ENCODE measurements at places on chromosomes 4 and X.

DNA sequence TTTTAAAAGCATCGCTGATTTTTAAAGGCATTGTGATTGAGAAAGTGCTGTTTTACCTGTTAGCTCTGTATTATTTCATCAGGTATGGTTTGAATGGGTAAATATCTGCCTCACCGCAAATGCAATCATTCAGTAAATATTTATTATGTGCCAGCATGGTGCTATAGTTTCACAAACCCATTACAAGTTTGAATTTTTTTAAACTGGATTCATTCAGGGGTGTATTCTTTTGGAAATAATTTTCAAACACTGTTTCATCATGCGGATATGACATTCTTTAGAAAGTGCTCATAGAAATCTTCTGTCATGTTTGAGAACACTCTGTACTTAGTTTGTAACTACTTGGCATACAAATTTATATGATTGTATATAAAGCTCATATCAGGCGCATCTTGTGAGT, 37.2 kb downstream of the LIMCH1 start:
- no peak for DNase-seq

- no peak for DNase-seq
Measured at GRCh38 chrX:20515841-20516461, 249.2 kb upstream of the RPS6KA3 start.

DNA sequence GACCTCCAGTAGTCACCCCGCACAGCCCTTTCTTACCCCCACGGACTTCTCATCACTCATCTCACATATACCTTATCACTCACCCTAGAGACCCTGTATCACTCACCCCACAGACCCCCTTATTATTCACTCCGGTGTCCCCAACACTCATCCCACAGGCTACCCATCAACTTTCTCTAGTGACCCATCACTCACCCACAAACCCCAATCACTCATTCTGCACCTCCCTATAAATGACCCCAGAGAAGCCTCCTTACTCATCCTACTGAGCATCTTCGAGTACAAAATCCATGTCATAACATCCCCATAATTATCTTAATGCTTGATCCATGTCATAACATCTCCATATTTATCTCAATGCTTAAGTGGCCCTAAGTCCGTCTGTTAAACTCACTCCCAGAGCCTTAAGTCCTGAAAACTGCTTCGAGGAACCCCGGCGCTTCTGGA, 934 bp downstream of the ZNF41 start:
- DNase-seq = no peak

DNA sequence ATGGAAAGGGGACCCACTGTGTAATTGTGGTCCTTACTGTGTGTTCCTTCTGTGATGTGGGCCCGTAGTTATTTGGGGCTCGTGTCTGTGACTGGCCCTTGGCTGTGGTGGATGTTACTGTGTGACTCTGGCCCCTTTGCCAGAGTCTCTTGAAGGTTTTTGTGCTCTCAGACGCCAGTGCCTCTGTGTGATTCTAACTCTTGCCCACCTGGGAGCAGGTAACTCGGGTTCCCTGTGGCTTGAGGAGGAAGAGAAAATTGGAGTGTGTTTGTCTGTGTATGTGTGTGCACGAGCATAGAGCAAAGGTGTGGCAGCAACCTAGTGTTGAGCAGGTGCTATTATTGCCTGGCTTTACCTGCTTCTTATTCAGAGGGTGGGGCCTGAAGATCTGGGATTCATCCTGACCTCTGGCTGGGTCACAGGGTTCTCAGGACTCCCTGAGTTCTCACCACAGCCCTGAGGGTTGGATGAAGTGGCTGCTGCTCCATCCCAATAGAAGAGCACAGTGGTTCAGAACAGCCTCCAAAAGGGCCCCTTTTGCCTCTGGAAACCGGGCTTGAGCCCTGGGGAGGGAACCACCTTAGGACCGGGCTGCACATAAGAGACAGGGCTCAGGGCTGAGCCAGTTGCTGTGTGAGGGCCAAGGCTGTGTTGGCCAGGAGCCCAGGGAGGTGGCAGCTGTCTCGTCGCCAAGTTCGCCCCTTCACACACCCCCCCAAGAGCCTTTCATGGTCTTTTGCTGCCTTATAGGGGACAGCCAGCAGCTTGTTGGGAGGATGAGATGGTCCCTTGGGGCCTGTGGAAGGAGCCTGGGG, 1.3 kb downstream of the RBM10 start:
- DNase-seq = no peak

- DNase-seq = no peak
Measured at GRCh38 chr4:14091966-14092365, 464.4 kb upstream of the BOD1L1 start.

- DNase-seq = no peak
Measured at GRCh38 chr4:154566639-154567204, 3.9 kb downstream of the FGB start.

GRCh38 chrX:129714581-129714980, 24.2 kb upstream of the XPNPEP2 start:
- DNase-seq = no peak

GRCh38 chrX:139802048-139802447, 94.1 kb upstream of the MCF2 start:
- no peak for DNase-seq

- no peak for DNase-seq
Measured at GRCh38 chrX:110267874-110268273, 50.0 kb downstream of the AMMECR1 start.

DNA sequence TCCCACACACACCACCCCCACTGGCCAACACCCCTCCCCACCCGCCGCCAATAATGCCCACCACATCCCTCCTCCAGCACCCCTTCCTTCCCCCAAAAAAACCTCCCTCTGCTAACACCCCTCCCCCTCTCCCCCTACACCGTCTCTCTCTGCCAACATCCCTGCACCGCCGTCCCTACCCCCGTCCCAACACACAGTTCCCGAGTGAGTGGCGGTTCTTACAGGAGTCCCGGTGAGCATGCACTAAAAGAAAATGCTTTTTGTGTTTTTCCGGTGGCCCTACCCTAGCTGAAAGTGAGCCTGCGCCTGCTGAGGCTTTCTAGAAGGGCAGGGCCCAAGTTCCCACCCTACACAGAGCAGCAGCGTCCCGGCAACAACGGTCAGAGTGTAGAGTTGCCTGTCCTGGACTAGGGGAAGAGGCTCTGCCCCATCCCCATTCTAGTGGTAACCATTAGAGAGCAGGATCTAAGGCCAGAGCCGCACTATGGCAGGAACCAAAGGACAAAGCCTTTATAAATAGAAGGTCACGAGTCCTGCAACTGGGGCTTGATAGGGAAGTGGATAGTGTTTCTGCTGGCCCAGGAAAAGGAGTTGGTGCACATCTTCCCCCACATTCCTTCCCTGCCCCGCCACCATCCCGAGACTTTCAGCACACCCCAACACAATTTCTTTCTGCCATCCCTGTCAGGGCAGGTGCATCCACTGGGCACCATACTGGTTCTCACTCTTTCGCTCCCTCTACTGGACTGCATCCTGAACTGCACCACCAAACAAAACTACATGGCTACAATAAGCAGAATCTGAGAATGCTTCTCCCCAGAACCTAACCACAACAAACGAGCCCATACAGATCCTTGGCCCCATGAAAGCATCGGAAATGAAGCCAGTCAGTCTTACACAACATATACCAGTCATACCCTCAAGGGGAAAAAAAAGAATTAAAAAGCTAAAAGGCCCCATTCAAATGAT, 78.1 kb upstream of the PAGE3 start:
- no peak for DNase-seq

- no peak for DNase-seq
Measured at GRCh38 chrX:56231537-56232090, 542 bp upstream of the KLF8 start.
